Activated naive CD4-positive, alpha-beta T cell treated with anti-CD3 and anti-CD28 coated beads, Interleukin-2, amount 50 U/mL, for 72 hours (primary cell): ENCODE measurements at places on chromosomes 7 and 10. TPM values are rescaled to one million over a fixed set of nuclear protein-coding genes. Genes with fewer than 3 reads are reported as not detected.

GRCh38 chr10:29608062-29608461 is 26.7 kb downstream of the SVIL start:
- no peak for DNase-seq

DNA sequence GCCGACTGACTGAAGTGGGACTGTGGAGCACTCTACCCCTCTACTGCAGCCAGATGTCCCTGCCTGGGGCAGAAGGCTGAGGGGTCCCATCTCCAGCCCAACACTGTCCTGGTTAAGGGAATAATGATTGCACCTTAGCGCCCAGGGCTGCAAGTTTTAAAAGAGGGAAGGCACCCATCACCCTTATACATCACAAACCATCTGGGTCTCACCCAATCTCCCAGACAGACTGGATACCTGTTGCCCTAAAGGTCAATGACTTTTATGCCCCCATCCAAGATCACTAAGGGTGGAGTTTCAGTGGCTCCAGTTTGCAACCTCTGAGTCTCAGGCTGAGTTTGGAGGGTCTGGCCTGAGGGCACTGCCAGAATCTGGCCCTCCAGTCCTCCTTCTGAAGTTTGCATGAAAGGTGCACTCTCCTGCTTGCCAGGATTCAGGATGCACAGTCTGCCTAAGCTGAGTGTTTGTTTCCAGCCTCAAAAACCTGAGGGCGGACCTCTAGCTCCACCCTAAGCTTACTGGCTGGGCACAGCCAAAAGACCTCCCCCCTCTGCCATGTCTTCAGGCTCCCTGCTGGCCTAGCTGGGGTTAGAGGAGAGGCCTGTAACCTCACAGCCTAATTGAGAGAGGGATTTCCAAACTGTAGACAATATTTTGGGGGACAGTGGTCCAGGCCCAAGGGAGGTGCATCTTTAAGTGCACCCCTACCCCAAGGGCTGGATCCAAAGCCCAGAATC is 2.5 kb upstream of the EMX2 start:
- no peak for DNase-seq

DNA sequence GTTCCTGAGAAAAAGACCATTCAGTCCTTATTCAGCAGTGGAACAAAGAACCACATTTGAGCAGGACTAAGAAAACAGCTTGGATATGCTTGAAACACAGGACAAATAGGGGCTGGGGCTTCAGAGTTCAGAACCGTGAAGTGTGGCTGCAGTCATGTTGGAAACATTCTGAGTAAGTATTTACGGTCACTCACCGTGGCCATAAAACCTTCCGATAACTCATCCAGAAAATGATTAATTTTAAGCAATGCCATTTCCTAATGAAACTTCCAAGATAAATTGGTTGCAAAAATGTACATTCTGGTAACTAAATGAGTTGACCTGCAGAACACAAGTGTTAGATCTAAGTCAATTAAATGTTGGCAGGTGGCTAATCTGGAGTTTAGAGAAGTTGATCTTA is 279.2 kb downstream of the CXCL12 start:
- no peak for DNase-seq

MEOX2 gene
- not detected for total RNA-seq

ADAP1 gene
- total RNA-seq, result 9.2 TPM
